ENCODE measurements at places on chromosomes 7 and 10.

DNA sequence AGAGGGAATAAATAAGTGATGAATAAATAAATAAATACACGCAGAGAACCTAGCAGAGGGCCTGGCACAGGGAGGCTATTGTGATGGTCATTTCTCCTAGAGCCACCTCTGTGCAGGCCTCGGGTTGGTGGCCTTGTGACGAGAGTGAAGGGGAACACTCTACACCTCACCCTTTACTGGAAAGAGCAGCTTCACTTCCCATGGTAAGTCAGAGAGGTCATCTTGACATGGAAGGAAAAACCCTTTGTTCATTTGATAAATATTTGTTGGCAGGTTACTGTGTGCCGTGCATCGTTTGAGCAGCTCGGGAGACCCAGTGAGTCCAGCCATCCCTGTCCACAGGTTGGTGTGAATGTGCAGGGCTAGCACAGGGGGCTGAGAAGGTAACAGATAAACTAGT lies 70.2 kb upstream of the PODXL start:
- no peak for DNase-seq

DNA sequence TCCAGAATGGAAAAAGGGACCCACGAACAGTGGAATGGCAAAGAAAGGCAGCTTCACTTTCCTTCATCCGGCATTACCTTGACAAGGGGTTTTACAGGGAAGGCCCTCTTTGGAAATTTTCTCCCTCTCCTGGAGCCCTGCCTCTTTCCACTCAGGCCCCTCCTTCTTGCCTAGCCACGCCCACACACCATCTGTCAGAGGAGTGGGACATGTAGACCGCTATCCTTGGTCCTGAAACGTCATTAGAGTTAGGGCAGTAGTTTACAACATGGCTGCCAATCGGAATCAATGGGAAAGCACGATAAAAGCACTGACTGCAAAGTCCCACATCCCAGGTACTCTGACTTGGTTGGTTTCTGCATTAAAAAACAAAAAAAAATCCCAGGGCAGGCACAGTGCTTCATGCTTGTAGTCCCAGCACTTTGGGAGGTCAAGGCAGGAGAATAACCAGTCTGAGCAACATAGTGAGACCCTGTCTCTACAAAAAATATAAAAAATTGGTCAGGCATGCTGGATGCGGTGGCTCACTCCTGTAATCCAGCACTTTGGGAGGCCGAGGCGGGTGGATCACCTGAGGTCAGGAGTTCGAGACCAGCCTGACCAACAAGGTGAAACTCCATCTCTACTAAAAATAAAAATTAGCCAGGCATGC lies 96.4 kb downstream of the MARCHF5 start:
- peak; percentile 37 for DNase-seq

GRCh38 chr7:76202666-76203030 lies 952 bp downstream of the SRRM3 start:
- no peak for DNase-seq

GRCh38 chr7:48183965-48184364 lies 12.7 kb downstream of the ABCA13 start:
- no peak for DNase-seq

GRCh38 chr10:13724484-13724883 lies 137.7 kb downstream of the PRPF18 start:
- peak; percentile 12 for DNase-seq

DNA sequence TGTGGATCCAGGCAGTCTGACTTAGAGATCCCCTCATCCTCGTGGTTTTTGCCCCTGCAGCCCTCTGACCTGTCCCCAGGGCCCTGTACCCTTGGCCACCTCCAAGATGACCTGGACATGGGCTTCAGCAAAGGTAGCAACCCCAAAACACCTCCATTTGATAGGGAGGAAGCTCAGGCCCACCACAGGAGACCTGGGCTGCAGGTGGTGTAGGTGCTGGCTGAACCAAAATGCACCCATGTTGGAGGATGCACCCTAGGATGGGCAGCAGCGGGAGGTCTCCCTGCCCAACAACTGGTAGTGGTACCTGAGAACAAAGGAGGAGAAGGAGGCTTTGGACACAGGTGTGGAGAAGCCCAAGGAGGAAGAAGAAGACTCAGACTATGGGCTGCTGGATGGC lies 188.7 kb downstream of the ZNF716 start:
- no peak for DNase-seq

DNA sequence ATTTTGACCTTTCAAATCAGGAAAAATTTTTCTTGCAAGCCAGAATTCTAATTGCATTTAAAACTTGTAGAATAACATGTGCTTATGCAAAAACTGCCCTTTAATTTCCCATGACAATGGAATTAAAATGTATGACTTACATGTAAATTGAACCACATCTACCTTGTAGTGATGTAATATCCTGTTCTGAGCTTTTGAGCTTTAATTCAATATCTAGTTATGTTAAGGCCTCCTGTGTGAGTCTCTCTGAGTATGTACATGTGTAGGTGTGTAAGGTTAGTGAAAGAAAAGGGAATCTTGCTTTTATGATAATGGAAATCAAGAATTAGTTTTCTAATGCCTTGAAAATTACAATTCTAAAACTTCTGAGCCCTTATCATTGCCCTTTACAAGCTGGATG lies 344.8 kb upstream of the AKR1E2 start:
- DNase-seq: no peak

DNA sequence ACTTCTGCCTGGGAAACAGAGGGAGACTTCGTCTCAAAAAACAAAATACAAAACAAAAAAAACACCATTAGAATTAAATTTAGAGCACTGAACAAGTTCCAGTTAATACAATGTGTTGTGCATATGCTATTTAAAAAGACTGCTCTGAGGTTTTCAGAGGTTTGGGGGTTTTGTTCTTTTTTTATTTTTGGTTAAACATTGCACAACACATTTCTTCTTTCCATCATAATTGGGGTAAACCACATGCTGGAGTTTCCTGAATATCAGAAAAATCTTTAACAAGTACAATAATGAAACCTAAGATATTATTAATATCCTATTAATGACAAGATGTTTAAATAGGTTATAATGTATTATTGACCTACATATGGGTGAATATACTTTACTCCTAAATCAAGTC lies 26.3 kb downstream of the IGF2BP3 start:
- DNase-seq: no peak

DNA sequence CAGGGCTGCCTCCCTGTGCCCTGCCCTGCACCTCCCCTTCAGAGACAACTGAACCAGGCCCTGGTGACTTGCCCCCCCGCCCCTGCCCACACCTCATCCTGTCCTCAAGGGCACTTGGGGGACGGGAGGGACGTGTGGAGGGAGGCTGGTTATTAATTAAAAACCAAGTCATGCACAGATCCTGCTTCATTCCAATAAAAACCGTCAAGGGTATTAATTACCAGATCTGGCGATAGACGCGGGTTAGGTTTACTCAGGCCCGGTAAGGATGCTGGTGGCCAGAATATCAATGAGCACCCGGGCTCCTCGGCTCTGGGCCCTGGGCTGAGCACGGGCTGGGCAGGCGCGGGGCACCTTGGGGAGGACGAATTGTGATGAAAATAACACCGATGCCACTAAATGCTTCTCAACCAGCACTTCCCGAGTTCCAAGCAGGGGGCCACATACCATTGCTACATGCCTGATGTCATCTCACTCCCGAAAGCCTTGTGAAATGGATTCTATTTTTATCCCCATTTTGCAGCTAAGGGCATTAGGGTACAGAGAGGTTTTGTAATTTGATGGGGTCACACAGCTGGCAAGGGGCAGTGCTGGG lies 24.5 kb upstream of the GTF2IRD1 start:
- peak; percentile 70 for DNase-seq

- DNase-seq: no peak
Observed at GRCh38 chr10:85643845-85644525, 722.6 kb downstream of the GRID1 start.

GRCh38 chr7:18778594-18778993 lies 283.0 kb downstream of the HDAC9 start:
- no peak for DNase-seq

- DNase-seq: no peak
Observed at GRCh38 chr10:14757394-14757793, 17.3 kb downstream of the FAM107B start.

- no peak for DNase-seq
Observed at GRCh38 chr7:45092100-45092930, 3.5 kb upstream of the NACAD start.

GRCh38 chr7:121005996-121006584 lies 17.6 kb downstream of the CPED1 start:
- DNase-seq: no peak

DNA sequence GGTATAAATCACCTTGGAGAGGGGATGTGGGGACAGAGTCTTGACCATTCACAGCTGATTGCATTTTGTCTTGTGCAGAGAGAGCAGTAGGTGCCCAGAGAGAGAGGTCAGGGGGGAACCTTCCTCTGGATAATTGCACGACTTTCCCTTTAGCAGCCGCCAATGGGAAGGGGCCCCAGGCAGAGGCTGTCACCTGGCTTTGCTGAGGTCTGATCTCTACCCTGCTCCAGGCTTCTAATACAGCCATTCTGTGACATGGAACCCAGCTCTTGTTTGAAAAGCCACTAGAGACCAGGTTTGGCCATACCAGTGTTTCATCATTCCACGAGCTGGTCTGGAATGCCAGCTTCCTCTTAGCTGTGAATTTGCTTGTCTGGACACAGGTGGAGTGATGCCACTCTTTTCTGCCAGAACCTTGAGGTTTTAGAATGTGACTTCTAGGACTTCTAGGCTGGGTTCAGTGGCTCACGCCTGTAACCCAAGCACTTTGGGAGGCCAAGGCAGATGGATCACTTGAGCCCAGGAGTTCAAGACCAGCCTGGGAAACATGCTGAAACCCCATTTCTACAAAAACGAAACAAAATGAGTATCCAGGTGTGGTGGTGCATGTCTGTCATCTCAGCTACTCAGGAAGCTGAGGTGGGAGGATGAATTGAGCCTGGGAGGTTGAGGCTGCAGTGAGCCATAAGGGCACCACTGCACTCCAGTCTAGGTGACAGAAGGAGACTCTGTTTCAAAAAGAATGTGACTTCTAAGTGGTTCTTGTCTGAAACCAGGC lies 159.9 kb downstream of the CAMK1D start:
- no peak for DNase-seq

GRCh38 chr7:100908512-100908911 lies 12.8 kb upstream of the ACHE start:
- DNase-seq: no peak

- no peak for DNase-seq
Observed at GRCh38 chr7:26305090-26305868, 13.6 kb downstream of the SNX10 start.

GRCh38 chr10:5198386-5198785 lies 1.7 kb downstream of the AKR1C4 start:
- DNase-seq: no peak

- DNase-seq: no peak
Observed at GRCh38 chr7:67547183-67547907, 550.7 kb downstream of the TYW1 start.

DNA sequence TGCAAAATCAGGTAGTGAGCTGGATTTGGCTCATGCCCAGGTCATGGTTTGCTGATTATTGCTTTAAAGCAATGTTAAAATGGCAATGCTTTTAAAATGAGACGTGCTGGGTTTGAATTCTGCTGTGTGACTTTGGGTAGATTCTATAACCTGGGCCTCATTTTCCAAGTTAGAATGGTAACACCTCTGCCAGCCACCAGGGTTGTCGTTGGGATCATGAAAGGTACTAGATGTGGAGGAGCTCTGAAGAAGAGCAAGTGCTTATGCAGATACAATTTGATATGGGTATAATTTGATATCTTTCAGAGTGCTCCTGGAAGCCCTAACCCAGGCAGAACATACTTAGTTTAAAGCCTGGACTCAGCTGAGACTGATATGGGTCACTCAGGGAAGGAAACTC lies 60.0 kb downstream of the EVX1 start:
- DNase-seq: no peak

GRCh38 chr7:80135309-80136104 lies 876 bp downstream of the GNAI1 start:
- DNase-seq: peak; percentile 84

DNA sequence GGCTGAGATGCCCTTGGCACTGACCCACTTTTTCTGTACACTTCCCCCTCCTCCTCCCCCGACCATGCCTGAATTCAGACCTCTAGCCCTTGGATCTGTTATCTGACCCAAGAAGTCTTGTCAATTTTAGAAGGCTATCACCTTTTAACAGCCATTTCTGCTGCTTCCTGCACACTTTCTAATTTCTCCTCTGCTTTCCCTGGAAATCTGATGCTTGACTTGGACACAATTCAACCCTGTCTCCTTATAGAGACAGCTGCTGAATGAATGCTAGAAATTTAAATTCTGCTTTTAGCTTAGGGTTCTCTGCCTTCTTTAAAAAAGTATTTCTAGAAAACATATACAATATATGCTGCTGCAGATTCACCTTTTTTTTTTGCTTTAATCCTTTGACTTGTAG lies 417.9 kb upstream of the KLF6 start:
- no peak for DNase-seq

DNA sequence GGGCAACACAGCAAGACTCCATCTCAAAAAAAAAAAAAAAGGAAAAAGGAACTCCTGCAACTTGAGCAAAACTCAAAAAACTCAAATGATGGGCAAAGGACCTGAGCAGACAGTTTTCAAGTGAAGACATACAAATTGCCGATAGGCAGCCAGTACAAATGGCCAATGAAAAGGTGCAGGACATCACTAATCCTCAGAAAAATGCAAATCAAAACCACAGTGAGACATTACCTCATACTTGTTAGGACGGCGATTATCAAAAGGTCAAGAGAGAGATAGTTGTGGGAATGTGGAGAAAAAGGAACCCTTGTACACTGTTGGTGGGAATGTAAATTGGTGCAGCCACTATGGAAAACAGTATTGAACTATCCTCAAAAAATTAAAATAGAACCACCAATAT lies 16.8 kb downstream of the SVOPL start:
- DNase-seq: no peak

DNA sequence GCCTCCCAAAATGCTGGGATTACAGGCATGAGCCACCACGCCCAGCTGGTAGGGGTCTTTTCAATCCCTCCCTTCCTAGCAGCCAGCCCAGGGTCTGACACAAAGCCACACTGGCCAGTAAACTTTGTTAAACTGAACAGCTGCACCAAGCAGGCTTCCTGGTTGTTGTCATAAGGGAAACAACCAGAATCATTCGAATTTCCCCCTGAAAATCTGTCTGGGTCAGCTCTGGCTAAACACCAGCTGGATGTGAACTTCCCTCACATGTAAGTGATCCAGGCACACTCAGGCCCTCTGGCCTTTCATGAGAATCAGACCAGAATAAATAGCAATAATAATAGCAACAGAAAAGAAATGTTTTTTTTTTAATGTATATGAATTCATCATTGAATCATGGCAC lies 7.4 kb downstream of the IMPDH1 start:
- DNase-seq: no peak

DNA sequence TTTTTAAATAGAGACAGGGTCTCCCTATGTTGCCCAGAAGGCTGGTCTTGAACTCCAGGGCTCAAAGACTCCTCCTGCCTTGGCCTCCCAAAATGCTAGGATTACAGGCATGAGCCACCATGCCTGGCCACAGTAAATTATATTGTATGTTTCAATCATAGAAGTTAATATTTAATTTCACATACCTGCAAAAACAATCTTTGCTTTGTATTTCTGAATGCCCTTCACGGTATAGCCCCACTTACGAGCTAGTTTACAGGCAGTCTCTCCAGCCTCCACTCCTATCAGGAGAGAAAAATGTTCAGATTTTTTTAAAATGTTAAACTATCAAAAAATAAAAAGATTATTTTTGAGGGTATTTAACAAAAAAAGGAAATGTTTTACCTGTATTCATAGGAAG lies 10.4 kb downstream of the OAT start:
- DNase-seq: no peak

All from right kidney (tissue), 9 donors.